ENCODE measurements at places on chromosomes 13 and 19.

DNA sequence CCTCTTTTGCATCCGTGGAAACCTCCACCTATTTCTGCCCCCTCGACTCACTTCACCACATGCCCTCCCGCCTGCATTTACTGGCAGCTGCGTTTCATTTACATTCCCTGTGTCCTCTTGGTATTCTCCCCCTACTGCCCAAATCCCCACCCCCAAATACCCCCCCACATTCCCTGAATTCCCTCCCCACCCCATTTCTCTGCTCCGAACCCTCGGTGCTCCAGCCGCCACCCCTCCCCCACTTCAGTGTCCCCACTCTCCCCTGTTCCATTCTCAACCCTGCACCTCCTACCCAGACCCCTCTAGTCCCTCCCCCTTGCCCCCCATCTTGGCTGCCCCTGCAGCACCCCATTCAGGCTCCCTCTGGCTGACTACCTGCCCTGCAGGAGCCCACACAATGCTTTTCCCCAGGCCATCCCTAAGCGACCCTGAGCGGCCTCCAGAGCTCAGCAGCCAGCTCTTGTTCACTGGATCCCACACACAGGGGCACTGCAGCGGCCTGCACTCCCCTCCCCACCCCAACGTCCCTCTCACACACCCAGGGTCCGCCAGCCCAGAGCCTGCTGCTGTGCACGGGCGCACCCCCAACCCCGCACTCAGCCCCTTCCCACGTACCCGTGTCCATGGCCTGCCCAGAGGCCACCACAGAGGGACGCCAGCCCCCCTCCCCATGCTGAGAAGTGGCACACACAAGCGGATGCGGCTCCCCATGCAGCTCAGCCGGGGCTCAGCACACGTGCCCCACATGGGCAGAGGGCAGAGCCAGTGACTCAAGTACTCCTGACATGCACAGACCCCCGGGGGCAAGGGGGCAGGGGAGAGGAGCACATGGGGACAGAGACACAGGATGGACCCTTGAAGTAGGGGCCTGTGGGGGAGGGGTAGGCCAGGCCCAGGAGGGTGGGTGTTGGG, 26.3 kb downstream of the SHANK1 start:
- no peak for DNase-seq

- no peak for DNase-seq
These were observed 9.4 kb upstream of the LRRC63 start for GRCh38 chr13:46202188-46202795.

- DNase-seq = no peak
These were observed 38.7 kb downstream of the BRCA2 start for GRCh38 chr13:32354040-32354439.

DNA sequence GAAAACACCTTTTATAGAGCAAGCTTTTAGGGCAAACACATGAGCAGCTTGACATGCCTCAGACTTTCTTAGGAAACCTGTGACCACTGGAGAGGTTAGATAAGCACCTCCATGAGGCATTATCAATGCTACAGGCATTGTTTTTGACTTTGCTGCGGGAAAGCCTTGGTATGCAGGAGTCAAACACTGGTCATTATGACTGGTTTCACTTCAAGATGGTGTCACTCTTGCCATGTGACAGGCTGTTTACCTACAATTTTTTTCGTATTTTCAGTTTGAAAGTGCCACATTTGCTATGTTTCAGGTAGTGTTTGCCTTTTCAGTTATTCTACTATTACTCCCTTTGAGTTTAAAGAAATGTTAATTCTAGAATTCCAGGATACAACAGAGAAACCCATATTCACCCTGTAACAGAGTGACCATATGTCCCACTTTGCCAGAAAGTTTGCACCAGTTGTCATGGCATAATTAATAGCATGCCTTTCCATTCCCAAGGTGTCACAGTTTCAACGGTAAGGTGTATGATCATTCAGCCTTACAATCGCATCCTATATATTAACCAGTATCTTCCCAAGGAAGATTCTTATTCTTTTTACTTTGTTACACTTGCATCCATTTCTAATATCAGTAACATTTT, 33.0 kb downstream of the USP12 start:
- DNase-seq = no peak

GRCh38 chr13:58080806-58081205, 449.3 kb downstream of the PCDH17 start:
- DNase-seq = no peak

- DNase-seq = no peak
These were observed 62.4 kb upstream of the GJB6 start for GRCh38 chr13:20294497-20294896.
